Esophagus muscularis mucosa (tissue), 4 donors: ENCODE measurements at places on chromosomes 2 and 18. TPM values are rescaled to one million over a fixed set of nuclear protein-coding genes. Genes with fewer than 3 reads are reported as not detected.
A peak's percentile ranks its signal among the peaks of the same experiment; 100 is the strongest.

TMEM198 gene
- 3.7 TPM for total RNA-seq

TLX2 gene
- not detected for total RNA-seq

DNA sequence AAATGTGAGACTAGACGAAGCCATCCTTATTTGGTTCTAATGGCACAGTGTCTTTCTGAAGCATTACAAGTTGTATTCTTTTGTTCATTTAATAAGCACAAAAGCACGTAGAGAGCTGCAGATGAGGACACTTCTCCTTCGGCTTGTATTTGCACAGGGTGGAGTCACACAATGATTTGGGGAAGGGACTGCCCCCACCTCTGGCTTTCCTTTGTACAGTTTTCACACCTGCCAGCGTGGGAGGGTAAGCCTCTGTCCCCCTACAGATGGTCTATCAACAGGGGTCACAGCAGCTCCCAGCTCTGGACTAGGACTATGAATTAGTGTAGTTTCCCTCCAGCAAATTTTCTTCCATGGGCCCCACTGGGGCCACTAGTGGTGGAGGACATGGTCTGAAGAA is 108.2 kb upstream of the KLHL14 start:
- H3K36me3 ChIP-seq = no peaks in the 10 kb centered on the region
- H3K4me3 ChIP-seq = no peak overlapping the region
- no peak overlapping the region for H3K27ac ChIP-seq
- no peaks in the 10 kb centered on the region for H3K27me3 ChIP-seq

GRCh38 chr2:101883860-101884259 is 107.9 kb upstream of the IL1R2 start:
- DNase-seq = no peak
- H3K36me3 ChIP-seq = peaks cover 30% of the 10 kb centered on the region
- H3K27me3 ChIP-seq = no peaks in the 10 kb centered on the region
- no peak overlapping the region for H3K27ac ChIP-seq

DPP4 gene
- total RNA-seq = 4.1 TPM

- no peak for DNase-seq
- no peak overlapping the region for H3K4me3 ChIP-seq
- H3K27ac ChIP-seq = no peak overlapping the region
- peaks cover 13% of the 10 kb centered on the region for H3K4me1 ChIP-seq
- H3K27me3 ChIP-seq = no peaks in the 10 kb centered on the region
These were observed 18.4 kb downstream of the PREPL start for GRCh38 chr2:44342854-44343253.

DNA sequence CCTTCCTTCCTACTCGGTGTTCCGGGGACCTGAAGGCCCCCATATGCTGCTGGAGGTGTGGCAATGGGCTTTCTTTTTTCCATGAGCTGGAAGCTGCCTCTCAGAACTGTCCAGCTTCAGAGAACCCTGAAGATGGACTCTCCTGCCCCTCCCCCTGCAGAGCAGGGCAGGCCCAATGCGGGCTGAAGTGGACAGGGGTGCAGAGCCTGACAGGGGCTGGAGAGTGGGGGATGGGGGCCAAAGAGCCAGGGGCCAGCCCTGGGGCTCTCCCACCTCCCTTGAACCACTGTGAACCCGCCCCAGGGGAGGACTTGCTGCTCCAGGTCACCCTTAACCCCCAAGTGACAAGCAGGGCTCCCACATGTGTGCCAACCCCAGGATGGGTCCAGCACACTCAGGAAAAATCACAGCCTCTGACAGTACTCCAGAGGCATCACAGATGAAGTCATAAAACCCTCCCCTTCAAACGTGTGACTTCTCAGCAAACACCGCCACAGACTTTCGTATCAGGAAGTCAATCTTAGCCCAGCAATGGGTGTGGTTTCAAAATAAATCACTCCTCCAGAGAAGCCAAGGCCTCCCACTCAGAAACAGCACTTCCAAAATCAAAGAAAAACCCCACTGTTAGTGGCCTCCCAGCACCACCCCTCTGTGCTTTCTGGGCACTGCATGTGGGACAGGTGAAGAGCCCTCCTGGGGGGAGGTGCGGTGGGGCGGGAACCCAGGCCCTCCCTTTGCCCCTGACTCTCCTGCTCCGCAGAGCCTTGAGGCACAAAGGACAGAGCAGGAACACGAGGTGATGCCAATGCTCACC is 135.8 kb downstream of the HDAC4 start:
- peak overlapping the region; percentile 82 for H3K27ac ChIP-seq
- H3K4me1 ChIP-seq = peaks cover 83% of the 10 kb centered on the region
- no peaks in the 10 kb centered on the region for H3K27me3 ChIP-seq
- H3K36me3 ChIP-seq = no peaks in the 10 kb centered on the region
- DNase-seq = no peak
- no peak overlapping the region for H3K4me3 ChIP-seq

- no peak overlapping the region for H3K27ac ChIP-seq
- no peak for DNase-seq
- H3K4me1 ChIP-seq = no peaks in the 10 kb centered on the region
- no peaks in the 10 kb centered on the region for H3K36me3 ChIP-seq
- H3K27me3 ChIP-seq = no peaks in the 10 kb centered on the region
- H3K4me3 ChIP-seq = no peak overlapping the region
These were observed 64.9 kb downstream of the GALNT1 start for GRCh38 chr18:35646449-35646848.

FAM117B gene
- 5.0 TPM for total RNA-seq

FEV gene
- not detected for total RNA-seq

GRCh38 chr2:892401-892800 is 58.2 kb upstream of the SNTG2 start:
- no peaks in the 10 kb centered on the region for H3K4me1 ChIP-seq
- no peak for DNase-seq
- H3K27ac ChIP-seq = no peak overlapping the region
- H3K4me3 ChIP-seq = no peak overlapping the region
- peaks cover 34% of the 10 kb centered on the region for H3K27me3 ChIP-seq

DNA sequence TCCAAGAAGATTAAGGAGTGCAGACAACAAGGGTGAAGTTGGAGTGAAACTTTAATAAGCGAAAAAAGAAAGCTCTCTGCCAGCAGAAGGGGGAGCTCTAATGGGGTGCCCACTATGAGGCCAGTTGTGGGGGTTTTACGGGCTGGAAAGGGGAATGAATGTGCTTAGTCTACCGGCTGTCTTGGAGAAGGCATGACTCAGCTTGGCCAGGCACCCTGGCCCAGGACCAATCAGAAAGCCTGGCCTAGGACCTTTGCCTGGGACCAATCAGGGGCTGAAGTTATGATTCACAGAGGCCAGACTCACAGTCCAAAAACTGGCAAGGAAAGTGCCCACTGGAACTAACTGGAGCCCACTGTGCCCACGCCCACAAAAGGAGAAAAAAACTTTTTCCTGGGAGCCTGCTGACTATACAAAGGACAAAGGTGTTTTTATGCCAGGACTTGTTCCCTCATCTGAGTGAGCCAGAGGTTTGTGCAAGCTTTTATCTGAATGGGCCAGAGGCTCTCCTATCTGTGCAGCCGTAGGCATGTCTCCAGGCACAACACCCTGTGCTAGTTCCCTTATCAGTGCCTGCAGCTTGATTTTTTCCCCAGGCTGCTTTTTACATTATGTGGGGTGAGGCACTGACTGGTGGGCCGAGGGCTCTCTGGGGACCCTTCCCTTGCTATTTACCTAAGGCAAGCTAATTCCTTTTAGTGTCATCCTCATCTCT is 18.6 kb downstream of the CMPK2 start:
- no peak for DNase-seq
- no peaks in the 10 kb centered on the region for H3K27me3 ChIP-seq
- no peaks in the 10 kb centered on the region for H3K4me1 ChIP-seq
- peaks cover 51% of the 10 kb centered on the region for H3K36me3 ChIP-seq
- H3K4me3 ChIP-seq = no peak overlapping the region
- H3K27ac ChIP-seq = no peak overlapping the region

GRCh38 chr2:10892796-10893350 is 18.9 kb upstream of the KCNF1 start:
- no peak overlapping the region for H3K4me3 ChIP-seq
- H3K27ac ChIP-seq = no peak overlapping the region
- no peaks in the 10 kb centered on the region for H3K36me3 ChIP-seq
- no peak for DNase-seq
